GM20000 (cell line): ENCODE measurements at places on chromosomes 5 and 9.

DNA sequence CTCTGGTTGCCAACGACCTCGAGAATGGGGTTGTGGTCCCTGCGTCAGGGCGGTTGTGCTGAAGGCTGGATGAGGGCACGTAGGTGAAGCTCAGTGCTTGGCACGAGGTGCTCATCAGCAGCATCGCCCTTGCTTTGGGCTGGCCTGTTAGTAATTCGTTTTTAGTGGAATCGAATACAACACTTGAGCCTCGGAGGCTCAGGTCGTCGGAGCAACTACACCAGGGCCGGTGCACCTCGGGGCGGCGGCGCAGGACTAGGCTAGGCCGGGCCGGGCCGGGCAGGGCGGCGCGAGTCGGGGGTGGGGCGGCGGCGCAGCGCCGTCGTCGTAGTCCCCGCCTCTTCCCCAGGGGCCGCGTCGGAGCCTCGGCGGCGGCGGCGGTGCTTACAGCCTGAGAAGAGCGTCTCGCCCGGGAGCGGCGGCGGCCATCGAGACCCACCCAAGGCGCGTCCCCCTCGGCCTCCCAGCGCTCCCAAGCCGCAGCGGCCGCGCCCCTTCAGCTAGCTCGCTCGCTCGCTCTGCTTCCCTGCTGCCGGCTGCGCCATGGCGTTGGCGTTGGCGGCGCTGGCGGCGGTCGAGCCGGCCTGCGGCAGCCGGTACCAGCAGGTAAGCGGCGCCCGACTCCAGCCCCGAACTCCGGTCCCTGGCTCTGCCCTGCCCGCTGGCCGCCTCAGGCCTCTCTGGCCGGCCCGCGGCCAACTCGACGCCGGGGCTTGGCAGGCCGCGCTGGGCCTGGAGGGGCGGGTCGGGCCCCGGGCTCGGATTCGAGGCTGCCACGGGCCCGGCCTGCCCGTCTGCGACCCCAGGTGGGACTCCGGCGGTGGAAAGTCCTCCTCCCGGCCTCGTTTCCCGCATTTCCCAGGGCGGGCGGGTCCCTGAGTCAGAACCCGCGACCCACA, at the start of gene NDFIP1:
Gene NDFIP1 (plus strand): TSS at position 348 of the 899 bp plus-strand sequence. CDS start 196 bp downstream, at position 544.
- DNase-seq = peak; percentile 88

GRCh38 chr9:12631866-12632265, 61.3 kb upstream of the TYRP1 start:
- DNase-seq = no peak

- DNase-seq = no peak
These were observed 581 bp upstream of the C9orf40 start for GRCh38 chr9:74953235-74953751.

DNA sequence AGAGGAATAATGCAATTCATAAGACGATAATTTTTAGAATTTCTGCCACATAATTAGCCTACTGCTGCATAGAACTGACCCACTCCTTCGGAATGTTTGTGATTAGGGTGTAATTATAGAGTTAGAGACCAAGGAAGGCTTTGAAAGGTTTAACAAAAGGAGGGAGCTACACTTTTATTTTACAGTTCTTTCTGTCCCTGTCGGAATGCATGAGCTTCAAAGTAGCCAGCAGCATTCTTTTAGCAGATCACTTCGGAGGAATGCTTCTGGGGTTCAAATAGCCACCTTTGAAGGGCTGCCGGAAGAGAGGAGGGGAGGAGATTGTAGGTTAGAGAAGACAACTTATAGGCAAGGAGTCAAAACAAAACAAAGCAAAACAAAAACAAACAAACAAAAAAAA, 168.1 kb downstream of the GRIA1 start:
- DNase-seq = no peak

DNA sequence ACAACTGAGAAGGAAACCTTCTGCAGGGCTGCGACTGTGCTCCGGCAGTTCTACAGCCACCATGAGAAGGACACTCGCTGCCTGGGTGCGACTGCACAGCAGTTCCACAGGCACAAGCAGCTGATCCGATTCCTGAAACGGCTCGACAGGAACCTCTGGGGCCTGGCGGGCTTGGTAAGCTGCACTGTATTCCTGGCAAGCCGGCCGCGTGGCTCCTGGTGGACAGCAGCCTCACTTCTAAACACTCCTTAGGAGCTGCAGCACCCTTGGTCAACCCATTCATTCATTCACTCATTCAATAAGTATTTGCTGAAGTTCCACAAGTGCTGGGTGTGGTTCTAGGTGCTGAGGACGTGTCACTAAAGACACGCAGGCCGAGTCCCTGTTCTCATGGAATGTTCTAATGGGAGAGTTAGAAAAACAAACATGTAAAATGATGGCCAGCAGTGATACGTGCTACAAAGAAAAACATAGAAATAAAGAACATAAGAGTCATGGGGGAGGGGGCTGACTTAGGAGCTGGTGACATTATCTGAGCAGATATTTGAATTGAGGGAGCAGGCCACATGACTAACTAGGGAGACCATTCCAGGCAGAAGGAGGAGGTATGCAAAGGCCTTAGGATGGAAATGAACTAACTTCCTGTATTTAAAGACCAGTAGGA, 6.1 kb downstream of the IL4 start:
- no peak for DNase-seq

GRCh38 chr5:18102733-18103132, 468.5 kb downstream of the TAF11L14 start:
- DNase-seq = no peak

DNA sequence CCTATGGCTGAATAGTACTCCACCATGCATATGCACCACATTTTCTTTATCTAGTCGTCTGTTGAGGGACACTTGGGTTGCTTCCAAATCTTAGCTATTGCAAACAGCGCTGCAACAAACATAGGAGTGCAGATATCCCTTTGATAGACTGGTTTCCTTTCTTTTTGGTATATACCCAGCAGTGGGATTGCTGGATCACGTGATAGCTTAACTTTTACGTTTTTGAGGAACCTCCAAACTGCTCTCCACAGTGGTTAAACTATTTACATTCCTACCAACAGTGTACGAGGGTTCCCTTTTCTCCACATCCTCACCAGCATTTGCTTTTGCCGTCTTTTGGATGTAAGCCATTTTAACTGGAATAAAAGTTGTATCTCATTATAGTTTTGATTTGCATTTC, 142.6 kb downstream of the TARS1 start:
- DNase-seq = no peak

DNA sequence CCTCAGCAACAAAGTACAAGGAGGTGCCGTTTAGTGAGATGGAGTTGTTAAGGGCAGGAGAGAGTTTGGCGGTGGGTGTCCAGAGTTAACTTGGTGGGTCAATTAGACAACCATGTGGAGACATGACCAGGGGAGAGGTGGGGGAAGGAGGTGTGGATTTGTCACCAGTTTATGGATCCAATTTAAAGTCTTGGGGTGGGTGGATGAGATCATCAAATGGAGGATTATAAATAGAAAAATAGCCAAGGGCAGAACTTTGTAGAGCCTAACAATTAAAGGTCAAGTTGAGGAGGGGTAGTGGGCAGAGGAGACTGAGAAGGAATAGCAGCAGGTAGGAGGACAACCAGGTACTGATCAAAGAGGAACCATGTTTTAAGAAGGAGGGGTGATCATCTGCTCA, 108.7 kb upstream of the IL12B start:
- no peak for DNase-seq

GRCh38 chr9:100111235-100111634, 12.2 kb downstream of the INVS start:
- DNase-seq = no peak

- DNase-seq = peak; percentile 19
These were observed 33.4 kb downstream of the TMEM252 start for GRCh38 chr9:68507130-68507805.
